Activated naive CD4-positive, alpha-beta T cell (primary cell): ENCODE measurements at places on chromosomes 6 and 20.
A peak's percentile ranks its signal among the peaks of the same experiment; 100 is the strongest.

- no peak for DNase-seq
Measured at GRCh38 chr20:60242836-60243505, 284.7 kb downstream of the CDH26 start.

GRCh38 chr6:89610149-89610642 lies 28.4 kb downstream of the LYRM2 start:
- DNase-seq = peak; percentile 50

- no peak for DNase-seq
Measured at GRCh38 chr6:113488061-113488460, 369.1 kb upstream of the MARCKS start.

GRCh38 chr20:5164645-5165625 lies 38.1 kb downstream of the CDS2 start:
- DNase-seq = no peak
